ENCODE measurements at places on chromosomes 16 and 17. TPM values are rescaled to one million over a fixed set of nuclear protein-coding genes. Genes with fewer than 3 reads are reported as not detected.

The CMTM2 gene
- polyA plus RNA-seq = 14.1 TPM

The SEC14L1 gene
- polyA plus RNA-seq = 41.6 TPM

- H3K36me3 ChIP-seq = peaks cover 2% of the 10 kb centered on the region
- H3K27me3 ChIP-seq = no peaks in the 10 kb centered on the region
- H3K4me1 ChIP-seq = peaks cover 21% of the 10 kb centered on the region
- peak overlapping the region; percentile 54 for H3K4me3 ChIP-seq
- peak; percentile 81 for DNase-seq
Observed at GRCh38 chr17:43171586-43172487, 823 bp downstream of the NBR1 start.

DNA sequence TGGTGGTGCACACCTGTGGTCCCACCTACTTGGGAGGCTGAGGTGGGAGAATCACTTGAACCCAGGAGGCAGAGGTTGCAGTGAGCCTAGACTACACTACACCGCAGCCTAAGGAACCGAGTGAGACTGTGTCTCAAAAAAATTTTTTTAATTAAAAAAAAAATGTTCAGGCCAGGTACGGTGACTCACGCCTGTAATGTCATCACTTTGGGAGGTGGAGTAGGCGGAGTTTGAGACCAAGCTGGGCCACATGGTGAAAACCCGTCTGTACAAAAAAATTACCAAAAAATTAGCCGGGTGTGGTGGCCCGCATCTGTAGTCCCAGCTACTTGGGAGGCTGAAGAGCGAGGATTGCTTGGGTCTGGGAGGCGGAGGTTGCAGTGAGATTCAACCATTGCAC, 3.6 kb upstream of the FAM222B start:
- no peak overlapping the region for H3K4me3 ChIP-seq
- H3K4me1 ChIP-seq = no peaks in the 10 kb centered on the region
- no peak overlapping the region for H3K27ac ChIP-seq
- H3K36me3 ChIP-seq = no peaks in the 10 kb centered on the region
- no peak for DNase-seq
